ENCODE measurements at places on chromosomes 5 and 9.

DNA sequence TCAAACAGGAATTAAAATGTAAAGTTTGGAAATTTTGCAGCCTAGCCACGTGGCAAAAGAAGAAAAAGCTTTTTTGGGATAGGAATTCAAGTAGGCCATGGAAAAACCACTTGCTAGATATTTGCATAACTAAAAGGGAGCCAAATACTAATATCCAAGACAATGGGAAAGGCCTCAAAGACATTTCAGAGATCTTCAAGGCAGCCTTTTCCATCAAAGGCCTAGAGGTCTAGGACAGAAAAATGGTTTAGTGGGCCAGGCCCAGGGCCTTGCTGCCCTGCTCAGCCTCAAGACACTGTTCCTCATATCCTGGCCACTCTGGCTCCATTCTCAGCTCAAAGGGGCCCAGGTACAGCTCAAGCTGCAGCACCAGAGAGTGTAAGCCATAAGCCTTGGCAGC is 265.9 kb upstream of the RPS23 start:
- no peak for DNase-seq

GRCh38 chr5:27325513-27325912 is 287.1 kb upstream of the CDH9 start:
- DNase-seq: no peak

DNA sequence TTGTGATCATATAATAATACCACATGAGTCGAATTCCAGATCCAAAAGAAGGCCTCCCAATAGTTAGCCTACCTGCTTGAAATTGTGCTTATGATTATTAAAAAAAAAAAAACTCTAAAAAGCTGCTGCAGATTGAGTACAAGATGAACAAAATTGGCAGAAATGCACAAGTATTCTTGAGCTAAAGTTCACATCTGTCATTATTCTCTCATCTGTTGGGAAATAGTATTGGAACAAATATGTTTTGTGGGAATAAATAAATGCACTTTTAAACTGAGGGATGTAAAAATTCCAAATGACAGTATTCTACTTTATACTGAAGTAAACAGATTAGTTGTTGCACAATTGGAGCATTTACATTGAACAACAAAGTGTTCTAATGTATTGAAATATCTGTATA is 15.7 kb downstream of the DAB2 start:
- DNase-seq: no peak

- no peak for DNase-seq
Observed at GRCh38 chr9:22813529-22813928, 366.9 kb downstream of the DMRTA1 start.

DNA sequence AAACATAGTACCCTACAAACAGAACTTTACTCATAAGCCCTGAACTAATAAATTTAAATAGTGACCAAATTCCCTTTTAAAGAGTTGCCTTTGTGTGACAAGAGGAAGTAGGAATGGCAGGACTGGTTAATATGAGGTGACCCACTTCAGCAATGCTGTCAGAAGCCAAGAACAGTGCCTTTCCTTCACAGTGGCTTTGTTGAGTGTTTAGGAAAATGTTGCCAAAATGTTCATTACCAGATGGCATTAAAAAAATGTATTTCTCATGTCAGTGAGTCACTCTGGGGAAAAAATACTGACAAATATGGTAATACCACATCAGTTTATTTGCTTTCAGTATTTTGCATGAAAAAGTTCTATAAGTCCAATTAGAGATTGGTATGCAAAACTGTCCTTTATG is 103.3 kb downstream of the DIRAS2 start:
- DNase-seq: no peak

DNA sequence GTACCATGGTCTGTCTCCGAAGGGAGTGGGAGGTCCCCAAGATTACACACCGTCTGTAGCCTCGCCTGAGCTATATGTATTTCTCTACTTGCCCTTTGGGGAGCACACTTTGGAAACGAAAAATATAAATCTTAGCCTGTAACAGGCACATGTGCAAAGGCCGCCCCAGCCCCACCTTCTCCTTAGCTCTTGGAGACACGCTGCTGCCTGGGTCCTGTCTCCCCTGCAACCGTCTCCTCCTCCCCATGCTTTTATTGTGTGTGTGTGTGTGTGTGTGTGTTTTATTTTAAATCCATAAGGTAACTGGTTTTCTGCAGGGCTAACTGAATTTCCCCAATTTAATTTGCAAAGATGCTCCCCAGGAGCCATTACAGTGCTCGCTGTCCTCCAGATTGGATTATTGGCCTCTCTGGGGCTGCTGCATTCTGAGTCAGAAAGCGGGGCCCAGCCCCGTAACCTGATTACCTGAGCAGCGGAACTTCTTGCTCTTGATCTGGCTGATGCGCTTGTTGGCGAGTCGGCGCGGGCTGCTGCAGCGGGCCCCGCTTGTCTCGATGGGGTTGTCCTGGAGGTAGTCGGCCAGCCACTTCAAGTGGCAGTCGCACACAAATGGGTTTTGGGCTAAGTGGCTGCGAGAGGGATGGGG is 193.3 kb upstream of the PANK3 start:
- no peak for DNase-seq

GRCh38 chr5:118597543-118597942 is 390.8 kb downstream of the DTWD2 start:
- no peak for DNase-seq

DNA sequence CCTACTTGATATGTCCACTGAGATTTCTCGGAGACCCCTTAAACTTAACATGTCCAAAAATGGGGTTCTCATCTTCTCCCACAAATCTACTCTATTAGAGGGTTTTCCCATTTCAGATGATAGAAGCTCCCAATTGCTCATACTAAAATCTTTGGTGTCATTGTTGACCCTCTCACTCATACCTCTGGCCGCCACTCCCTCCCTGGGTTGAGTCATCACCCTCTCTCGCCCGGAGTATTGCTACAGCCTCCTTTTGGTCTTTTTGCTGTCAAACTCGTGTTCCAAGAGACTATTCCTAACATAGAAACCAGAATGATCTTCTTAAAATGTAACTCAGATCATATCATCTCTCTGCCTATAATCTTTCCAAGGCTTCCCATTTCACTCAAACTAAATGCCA is 91.0 kb upstream of the GNAQ start:
- no peak for DNase-seq

DNA sequence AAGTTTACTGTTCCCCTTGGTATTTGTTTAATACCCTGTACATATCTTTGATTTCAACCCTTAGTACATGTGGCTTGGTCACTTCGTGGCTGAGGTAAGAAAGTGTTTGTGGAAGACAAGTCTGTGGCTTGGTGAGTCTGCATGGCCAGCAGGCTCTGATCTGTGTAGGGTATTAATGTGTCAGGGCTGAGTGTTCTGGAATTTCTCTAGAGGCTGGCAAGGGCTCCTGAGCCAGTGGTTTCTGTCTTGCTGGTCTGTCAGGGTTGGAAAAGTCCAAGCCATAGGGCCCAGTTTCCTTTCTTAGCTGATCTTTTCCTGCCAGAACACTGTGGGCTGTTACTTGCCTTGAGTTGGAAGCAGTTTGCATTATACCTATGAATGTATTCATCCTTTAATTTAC is 48.0 kb upstream of the FBXL7 start:
- no peak for DNase-seq

DNA sequence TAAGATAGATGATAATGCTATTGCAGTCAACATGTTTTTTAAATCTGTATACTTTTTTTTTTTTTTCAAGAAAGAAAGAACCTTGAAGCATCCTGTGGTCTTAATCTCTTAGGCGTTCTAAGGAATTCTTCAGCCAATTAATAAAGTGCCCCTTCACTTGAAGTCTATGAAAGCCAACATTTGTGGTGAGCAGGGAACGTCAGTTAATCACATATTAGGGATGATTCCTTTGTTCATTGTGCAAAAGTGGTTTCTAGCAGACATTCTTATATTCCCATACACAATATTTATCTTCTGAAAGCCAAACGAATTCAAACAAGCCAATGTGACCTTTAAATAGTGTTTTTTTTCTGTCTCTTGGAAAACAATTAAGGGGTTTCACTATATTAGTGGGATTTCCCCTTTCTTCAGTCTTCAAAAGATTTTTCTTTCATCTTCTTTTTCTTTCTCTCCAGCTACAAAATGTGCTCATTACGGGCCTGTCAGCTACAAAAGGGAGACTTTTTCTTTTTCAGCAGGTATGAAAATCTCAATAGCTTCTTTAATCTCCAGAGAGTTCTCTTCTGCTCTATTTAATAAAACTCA is 40.1 kb downstream of the TMEM167A start:
- no peak for DNase-seq

- DNase-seq: no peak
Observed at GRCh38 chr5:59789197-59789596, 104.3 kb downstream of the PDE4D start.

DNA sequence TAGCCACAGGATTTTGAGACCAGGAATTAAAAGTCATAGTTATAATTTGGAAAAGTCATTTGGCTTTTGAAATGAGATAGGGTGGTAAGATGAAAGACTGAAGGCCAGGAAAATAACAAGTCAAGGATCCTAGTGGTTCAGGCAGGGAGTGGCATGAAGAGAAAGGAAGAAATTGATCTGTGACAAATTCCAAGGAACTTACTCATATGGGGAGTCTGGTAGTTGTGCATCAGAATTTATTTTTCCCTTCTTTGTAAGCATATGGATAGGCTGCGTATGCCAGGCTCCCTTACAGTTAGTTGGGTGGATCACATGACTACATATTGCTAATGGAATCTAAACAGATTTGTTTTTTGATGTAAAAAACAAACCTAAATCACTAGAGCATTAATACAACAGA is 21.0 kb downstream of the ISL1 start:
- no peak for DNase-seq

DNA sequence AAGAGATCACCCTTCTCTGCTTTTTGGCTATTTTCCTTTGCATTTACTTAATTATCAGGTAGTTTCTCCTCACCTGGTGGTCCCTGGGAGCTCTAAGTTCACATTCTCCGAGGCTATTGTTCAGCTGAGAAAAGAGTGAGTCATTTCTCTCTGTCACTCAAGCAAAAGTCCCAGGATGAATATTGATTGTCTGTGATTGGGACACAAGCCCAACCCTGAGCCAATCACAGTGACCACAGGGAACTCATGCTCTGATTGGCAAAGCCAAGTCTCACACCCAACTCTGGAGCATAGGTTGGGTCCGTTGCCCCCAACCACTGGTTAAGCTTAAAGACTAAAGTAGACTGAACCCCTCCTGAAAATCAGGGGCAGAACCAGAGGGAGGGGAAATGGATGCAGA is 27.8 kb upstream of the FAT2 start:
- no peak for DNase-seq

DNA sequence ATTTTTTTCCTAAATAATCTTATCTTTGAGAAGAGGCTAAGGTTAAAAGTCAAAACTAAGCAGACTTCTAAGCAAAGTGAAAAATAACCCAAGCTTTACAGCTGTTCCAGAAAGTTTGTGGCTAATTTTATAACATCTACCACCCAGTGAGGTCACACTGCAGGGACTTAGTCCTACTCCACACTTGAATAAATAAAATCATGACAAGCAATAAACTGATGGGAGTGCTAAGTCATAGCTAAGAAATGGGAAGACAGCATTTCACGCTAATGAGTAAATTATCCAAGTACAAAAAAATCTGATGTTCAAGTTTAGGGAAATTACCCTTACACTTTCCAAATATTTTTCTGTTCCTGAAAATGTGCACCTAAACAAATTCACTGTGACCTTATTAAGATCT is 47.7 kb downstream of the ZNF608 start:
- DNase-seq: no peak

DNA sequence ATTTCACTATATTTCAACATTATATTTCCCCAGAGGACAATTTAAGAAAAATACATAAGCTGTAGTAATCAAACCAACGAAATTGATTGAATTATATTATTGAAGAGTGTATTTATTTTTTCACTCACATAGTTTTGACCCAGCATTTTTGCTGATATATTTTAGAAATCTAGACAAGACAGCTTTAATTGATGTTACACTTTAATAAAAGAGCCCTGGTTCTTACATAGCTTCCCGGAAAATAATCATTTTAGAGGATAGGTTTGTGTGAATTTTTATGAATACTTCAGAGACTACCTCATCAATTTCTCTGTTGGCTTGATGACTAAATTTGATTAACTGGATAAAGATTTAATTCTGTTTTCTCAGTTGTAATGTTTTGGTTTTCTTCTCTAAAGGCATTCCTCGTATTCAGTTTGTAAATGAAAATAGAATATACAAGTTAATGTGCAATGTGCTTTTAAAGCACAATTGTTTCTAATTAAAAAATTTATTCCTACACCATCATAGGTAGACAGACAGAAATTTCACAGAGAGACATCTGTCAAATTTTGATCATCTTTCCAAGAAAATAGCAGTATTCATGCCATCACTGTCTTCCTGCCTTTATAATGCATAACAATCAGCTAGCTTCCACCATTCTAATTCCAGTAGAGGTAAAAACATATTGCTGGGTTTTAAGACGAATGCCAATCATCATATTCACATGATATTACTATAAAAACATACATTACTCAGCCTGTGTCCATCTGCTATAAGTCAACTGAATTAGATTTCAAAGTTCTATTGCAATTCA is 441.4 kb downstream of the CDH12 start:
- no peak for DNase-seq

- peak; percentile 9 for DNase-seq
Observed at GRCh38 chr5:83077662-83078261, 415 bp downstream of the XRCC4 start.

DNA sequence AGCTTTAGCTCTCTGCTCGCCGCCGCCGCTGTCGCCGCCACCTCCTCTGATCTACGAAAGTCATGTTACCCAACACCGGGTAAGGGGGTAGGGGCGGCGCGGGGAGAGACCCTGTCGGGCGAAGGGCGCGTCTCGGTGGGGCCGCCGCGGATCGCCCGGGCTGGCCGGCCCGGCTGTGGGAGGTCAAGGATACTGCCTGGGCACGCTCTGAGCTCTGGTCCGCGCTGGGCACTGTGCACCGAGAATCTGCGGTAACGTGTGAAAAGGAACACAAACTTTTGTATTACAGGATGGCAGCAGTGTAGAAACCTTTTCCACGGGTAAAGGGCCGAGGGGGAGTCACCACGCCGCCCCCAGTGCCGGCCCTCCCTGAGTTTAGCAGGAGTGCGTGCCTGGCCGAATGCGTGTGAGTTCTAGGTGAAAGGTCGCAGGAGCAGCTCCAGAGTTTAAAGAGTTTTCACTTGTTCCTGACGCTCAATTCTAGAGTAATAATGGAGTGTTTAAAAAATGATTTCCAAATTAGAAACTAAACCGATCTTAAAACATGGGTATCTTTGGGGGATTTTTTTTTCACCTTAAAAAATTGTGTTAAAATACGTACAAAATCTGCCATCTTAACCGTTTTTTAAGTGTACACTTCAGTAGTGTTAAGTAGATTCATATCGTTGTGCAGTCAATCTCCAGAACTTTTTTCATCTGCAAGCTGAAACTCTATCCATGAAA is at the start of gene HSDL2:
HSDL2 (plus strand) TSS at position 7 of the 723 bp plus-strand sequence; CDS start at position 63, 56 bp downstream.
- no peak for DNase-seq

DNA sequence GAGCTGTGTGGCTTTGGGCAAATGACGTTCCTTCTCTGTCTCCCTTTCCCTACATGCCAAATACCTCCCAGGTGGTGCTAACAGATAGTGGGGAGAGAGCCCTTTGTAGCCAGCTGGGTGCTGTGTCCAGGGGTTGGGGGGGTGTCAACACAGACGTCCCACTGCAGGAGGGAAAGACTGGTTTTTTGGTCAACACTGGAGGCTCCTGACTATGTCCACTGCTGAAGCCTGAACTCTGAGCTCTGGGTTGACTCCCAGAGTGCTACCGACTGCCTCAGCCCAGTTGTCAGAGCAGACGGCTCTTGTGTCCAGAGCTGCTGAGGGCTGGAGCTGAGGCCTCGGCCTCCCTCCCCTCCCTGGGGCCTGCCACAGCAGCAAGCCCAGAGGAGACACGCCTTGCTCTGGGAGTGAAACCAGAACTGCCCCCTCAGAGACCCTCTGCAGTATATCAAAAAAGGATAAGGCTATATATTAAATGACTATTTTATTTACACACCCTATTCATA is 14.8 kb upstream of the SLC25A51 start:
- DNase-seq: no peak

All from iPS DF 19.7 (cell line).